ENCODE measurements at places on chromosomes 4 and X.

DNA sequence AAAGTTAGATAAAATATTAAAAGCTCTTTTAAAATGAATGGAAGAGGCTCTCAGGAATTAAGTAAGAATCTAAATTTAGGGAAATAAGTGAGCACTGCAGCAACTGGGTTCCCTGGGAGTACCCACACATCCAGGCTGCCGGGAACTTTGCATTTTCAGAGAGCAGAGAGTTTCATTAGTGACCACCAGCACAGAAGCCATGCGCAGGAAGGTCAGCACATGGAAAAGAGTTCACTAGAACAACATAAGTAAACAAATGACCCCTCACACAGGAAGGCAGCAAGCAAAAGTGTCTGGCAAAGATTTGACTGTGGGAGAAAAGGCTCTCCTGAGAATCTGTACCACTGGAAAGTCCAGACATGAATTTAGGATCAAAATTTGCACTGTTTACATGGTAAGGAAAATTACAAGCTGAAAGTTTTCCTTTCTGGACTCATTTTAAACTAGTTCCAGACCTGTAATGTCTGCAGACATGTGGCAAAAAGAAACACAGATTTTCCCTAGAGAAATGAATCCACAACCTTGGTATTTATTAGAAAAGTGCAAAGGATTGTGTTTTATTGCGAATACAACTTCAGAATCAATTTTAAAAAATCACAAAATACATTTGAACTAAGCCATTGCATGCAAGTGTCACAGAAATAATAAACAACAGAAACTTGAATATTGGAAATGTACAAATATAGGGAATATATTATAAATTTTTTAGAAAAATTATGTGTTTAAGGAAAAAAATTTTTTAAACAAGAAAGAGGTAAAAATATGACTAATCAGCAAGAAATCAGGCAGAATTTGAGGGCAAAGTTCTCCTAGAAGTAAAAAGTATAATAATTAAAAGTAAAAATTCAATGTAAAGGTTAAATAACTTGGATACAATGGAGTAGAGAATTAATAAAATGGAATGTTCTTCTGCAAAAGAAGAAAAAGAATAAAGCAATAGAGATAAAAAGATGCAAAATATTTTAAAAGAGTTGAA, 18.4 kb upstream of the MYOZ2 start:
- DNase-seq: no peak

DNA sequence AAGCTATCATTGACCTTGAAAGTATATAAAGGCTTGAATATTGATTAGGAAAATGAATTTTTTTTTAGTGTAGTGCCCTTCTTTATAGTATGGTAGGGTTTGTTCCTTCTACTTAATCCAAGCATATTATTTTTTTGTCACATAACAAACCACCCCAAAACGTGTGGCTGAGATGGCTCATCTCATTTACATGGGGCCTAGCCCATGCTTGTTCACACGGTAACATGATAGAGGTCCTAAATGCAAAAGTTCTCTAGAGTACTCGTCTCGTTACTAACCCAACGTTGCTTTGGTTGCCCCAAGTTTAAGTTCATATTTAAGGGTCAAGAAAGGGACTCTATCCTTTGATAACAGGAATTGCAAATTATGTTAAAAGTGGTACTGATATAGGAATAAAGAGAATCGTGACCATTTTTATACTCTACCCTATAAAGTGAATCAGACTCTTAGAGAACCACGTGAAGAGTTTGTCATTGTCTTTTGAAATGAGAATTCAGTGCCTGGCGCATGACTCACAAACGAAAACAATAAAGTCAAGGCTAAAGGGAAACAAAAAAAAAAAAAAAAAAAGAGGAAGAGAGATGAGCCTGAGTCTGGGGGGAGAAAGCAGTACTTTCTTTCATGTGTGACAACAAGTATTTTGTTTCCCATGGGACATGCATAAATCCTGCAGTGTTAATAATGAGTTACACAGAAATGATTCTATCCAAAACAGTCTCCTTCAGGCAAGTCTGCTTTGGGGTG, 402.8 kb upstream of the NWD2 start:
- DNase-seq: no peak

GRCh38 chrX:144918936-144919335, 328.4 kb upstream of the SPANXN1 start:
- no peak for DNase-seq

DNA sequence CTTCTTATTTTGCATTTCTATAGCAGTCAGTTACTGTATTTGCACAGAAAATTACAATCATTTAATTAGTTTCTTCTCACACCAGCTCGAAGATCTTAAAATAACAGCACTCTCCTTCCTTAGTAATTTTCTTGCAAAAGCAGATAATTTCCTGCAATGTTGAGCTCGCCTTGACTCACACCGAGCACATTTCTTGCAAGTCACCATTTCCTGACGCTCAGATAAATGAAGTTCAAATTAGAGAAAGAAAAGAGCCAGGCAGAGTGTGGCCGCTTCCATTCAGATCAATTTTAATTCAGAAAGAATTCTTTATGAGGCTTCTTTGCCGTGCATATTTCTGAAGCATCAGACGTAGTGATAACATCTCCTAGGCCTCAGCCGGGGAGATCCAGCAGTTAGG, 10.1 kb downstream of the SORCS2 start:
- no peak for DNase-seq

DNA sequence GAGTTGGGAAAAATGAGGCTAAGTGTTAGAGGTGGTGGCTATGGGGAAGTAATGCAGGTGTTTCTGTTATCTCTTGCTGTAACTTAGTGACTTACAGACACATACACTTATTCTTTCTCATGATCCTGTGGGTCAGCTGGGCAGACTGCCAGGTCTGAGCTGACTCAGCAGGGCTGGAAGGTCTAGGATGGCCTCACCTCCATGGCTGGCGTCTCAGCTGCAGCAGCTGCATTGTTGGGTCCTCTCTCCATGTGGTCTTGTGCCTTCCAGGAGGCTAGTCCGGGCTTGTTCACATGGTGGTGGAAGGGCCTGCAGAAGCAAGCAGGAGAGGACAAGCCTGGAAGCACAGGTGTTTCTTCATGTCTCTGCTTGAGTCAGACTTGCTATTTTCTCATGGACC, 172.7 kb downstream of the NHS start:
- no peak for DNase-seq

GRCh38 chr4:55437823-55438222, 42.1 kb downstream of the TMEM165 start:
- DNase-seq: no peak

GRCh38 chr4:39324446-39324845, 41.7 kb downstream of the RFC1 start:
- DNase-seq: no peak

DNA sequence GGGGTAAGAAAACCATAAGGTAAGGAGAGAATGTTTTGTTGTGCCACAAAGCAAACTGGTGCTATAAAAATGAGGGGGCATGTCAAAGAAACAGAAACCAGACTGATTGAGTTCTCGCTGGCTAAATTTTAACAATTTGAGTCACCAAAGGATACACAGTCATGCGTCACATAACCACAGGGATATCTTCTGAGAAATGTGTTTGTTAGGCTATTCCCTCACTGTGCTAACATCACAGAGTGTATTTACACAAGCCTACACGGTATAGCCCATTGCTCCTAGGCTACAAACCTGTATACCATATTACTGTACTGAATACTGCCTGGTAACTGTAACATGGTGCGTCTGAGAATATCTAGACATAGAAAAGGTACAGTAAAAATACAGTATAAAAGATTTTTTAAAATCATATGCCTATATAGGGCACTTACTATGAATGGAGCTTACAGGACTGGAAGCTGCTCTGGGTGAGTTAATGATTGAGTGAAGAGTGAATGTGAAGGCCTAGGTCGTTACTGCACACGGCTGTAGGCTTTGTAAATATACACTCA, 50.1 kb downstream of the FBXW7 start:
- DNase-seq: no peak

- no peak for DNase-seq
Measured at GRCh38 chr4:85701861-85702321, 226.9 kb downstream of the ARHGAP24 start.

- no peak for DNase-seq
Measured at GRCh38 chr4:170652571-170652970, 562.8 kb upstream of the AADAT start.

GRCh38 chr4:184066584-184067300, 150.9 kb downstream of the ENPP6 start:
- no peak for DNase-seq

DNA sequence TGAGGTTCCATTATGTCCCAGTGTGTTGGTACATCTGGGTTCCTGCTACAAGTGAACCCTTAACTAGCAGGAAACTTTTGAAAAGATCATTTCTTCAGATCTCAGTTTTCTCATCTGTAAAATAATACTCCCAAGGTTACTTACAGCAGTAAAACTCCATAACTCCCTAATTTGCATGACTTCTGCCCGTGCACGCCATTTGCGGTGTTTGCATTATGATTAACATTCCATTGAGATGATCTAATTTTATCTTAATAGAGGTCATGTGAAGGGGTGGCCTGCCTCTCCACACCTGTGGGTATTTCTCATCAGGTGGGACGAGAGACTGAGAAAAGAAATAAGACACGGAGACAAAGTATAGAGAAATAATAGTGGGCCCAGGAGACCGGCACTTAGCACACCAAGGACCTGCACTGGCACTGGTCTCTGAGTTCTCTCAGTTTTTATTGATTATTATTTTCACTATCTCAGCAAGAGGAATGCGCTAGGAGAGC, 219.8 kb downstream of the TLL1 start:
- no peak for DNase-seq

DNA sequence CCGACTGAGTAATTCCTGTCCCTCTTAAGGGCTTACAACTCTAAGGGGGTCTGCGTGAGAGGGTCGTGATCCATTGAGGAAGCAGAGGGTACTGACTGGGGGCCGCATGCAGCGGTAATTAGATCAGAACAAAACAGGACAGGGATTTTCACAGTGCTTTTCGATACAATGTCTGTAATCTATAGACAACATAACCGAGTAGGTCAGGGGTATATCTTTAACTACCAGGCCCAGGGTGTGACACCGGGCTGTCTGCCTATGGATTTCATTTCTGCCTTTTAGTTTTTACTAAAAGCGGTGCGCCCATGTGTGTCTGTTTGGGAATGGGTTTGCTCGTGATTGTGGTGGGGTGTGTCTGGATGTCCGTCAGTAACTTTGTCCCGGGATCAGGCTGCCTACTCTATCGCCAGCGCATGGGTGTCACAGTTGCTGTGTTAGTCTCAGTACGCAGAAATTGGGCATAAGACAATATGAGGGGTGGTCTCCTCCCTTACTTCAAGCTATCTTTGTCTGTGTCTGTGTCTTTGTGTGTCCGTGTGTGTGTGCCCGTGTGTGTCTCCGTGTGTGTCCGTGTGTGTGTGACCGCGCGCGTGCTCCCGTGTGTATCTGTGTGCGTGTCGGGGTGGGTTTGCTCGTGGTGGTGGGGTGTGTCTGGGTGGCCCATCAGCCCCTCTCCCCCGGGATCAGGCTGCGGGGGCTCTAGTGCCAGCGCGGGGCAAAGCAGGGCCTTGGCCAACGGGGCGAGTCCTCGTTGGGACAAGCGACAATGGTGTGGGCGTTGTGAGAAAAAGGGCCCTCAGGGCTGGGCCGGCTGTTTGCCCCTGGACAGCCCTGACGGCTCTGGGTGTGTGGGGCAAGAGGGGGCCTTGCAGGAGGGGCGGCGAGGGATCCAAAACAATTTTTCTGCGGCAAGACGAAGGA, 10.4 kb downstream of the FRG2 start:
- DNase-seq: no peak

GRCh38 chrX:118654331-118654730, 73.1 kb upstream of the IL13RA1 start:
- DNase-seq: no peak

GRCh38 chrX:70402721-70403120, 20.4 kb upstream of the GDPD2 start:
- DNase-seq: no peak
